ENCODE measurements at places on chromosomes 7 and 10.

DNA sequence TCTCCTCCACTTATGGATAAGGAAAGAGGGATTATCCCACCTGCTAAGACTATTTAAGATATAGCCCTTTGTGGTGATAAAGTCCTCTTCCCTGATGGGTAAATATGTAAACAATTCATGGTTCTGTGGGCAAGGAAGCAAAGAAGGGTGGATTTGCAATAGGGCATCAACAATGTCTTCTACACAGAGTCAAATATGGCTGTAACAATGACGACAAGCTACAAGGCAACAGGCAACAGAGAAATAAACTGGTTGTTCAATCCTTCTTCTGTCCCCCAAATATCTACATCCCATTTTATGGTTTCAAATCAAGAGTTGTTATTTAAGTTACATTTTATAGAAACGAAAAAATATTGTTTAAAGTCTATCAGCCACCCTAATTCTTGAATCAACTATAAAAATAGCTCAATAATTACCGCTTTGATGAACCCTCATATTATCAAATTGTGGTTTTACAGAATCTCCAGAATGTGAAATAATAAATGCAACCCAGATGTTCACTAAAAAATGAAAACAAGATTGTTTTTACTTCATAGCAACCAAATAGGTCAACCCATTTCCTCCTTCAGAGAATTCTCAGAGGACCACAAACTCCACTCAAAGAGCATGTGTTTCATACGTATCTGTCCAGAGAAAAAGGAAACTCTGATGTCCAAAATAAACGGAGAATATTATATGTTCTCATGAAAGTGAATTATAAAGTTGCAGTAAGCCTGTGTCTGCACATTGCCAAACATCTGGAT is 13.8 kb downstream of the CYTH3 start:
- DNase-seq, result peak; percentile 79

DNA sequence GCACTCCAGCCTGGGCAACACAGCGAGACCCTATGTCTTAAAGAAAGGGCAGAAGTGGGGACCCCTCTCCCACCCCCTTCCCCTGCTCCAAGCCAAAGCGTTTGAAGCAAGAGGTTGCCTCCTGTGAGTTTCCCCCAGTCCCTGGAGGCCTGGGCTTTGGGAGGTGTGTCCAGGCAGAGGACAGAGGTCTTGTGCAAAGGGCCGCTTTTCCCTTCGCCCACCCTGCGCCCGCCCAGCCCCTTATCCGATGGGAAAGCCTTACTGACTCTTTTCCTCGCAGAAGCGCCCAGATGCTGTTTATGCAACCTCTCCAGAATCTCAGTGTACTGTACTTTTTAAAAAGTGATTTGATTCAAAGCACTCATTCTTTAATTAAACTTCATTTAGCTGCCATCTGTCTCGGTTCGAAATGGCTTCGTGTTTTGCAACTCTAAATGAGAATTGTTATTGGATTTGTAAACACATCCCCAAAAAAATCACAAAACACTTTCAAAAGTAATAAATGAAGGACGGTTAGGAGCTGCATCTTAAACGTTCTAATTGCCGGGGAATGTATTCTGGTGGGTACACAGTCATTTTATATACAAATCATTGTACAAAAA is 50.5 kb upstream of the GTF2I start:
- DNase-seq, result no peak

DNA sequence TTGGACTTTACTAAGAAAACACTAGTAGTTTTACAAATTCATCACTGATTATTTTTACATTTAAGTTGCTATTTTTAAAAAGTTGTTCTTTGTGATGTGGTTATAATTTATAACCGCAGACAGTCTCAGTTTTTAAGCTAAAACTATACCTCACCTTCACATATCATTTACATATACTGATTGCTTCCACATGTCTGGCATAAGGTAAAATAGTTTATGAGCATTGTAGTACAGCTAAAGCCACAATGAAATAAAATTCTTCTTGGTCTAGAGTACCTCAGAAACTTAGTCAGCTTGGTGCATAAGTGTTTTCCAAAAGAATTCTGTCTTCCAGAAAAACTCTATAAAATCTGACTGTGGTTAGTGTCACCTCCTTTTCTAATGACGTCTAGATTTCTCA is 13.0 kb downstream of the SEMA3A start:
- DNase-seq, result no peak

DNA sequence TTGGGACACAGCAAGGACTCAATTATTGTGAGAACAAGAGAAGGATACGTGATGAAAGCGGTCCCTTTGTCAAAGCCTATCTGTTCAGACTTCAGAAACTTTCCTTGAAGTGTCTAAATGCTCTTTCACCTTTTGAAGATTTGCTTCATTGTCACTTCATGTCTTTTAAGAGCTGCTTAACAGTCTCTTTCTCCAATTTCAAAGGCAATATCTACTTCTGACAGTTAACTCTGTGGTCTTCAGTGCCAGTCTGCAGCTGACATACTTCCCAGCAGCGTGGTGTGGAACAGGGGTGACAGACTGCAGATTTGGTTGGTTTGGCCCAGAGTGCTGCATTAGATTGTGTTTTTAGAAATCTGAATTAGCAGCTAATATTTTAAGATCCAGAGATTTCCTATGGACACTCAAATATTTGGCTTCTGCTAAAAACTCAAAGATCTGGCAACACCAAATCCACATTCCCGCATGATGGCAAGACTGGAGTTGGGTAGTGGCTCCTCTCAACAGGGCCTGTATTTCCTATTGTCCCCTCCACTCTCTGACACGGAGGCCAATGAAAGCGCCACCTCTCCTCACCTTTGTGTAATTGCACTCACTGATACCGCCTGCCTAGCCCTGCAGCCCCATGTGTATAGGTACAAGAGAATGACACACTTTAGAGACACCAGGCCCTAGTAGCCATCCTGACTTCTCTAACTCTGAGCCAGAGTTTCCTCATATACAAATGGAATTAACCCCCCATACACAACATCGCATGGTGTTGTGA is 11.5 kb downstream of the SCRN1 start:
- no peak for DNase-seq

DNA sequence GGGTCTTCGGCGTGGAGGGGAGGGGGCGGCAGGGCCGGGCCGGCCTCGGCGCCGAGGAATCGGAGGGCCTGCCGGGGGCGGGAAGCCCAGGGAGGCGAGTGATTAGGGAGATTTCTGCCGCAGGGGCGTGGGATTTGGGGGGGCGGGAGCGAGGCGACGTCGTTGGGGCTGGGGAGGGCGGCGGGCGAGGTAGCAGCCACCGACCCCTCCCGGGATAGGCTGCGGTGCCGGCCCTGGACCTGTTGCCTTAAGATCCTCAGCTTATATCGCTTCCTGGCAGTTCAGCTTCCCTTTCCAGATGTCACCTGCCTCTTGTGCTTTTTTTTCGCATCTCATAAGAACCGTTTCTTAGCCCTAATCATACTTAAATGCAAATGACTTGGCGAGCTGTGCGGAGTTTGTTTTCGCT is 655 bp downstream of the LMTK2 start:
- DNase-seq, result peak; percentile 18

DNA sequence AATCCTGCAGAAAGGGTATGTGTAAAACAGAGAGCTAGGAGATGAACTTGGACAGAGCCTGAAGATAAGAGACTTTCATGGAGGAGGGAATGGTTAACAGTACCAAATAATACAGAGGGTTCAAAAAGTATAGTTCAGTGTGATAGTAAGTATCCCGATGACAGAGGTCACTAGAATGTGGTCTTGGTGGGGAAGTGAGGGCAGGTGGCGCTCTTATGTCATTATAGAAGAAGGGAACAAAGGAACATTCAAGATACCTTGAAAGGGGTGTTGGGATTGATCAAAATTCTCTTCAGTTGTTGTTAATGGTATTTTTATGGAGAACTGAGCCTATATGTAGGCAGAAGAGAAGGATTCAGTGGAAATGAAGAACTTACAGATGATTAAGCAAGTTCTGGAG is 312.5 kb downstream of the SUGCT start:
- no peak for DNase-seq

- DNase-seq, result no peak
Measured at GRCh38 chr7:116384936-116385635, 114.5 kb upstream of the CAV2 start.

DNA sequence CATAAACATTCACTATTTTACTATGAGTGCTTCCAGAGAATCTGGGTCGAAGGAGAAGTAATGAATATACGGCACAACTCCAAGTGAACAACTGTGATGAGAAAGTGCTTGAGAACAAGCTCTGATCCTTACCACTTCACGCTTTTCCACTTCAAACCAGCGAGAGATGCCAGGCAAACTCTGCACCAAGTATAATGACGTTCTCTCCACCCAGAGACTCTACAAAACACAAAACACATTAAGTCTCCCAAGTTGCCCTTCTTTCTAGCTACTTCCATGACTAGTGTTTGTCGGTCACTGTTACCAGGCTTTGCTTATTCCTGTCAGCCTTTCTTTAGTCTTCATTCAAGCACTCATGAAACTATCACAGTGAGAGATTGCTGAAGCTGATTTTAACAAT is 193.1 kb upstream of the IMMP2L start:
- DNase-seq, result no peak

DNA sequence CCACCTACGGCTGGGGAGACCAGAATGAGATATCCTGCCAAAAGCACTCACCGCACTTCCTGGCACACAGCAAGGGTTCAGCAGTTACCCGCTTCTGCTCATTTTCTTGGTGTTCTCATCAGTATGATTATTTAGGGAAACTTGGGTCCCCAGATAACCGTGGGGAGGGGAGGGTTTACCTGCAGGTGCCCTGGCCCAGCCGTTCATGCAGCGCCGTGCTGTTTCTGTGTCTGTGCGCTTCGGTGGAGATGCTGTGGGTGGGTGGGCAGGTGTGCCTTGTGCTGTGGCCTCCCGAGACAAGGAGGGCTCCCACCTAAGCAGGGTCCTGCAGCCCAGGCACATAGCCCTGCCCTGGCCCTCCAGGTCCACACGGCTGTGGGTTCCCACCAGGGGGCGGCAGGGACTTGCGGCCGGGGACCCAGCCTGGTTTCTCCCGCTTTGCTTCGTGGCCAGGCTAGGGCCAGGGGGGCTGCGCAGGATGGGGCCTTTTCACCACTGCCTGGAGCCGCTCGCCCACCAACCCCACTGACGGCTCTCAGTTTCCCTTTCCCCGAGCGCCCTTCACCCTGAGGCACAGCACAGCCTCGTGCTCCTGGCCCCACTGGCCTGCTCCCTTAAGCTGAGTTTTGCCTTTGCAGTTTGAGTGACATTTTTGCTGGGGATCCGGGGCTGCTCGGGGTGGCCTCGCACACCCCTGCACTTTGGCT is 78.5 kb downstream of the LHPP start:
- DNase-seq, result peak; percentile 28

- peak; percentile 56 for DNase-seq
Measured at GRCh38 chr10:47336387-47337134, 11.6 kb upstream of the RBP3 start.

GRCh38 chr7:94212160-94212559 is 182.5 kb upstream of the COL1A2 start:
- DNase-seq, result no peak

DNA sequence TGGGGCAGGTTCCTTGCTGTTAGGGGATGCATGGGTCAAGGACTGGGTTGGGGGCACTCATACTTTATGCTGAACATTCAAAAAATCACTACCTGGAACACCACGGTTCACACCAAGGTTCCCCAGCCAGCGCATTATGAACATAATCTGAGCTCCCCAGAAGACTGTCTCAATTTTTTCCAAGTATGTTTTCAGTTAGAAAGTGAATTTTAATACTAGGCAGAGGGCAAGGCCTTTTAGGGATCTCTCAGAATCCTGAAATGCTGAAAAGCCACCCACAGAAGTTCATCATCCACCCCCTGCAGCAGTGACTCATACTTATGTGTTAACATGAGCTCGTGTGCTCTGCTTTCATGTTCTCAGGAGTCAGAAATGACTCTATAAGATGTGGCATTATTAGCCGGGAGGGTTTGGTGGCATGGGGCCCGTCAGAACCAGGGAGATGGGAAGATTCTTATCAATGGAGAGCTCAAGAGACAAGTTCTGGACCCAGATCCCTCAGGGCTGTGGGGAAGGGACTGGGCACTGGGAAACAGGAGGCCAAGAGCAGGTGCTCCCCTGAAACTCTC is 185.2 kb upstream of the ITGB1 start:
- peak; percentile 90 for DNase-seq

DNA sequence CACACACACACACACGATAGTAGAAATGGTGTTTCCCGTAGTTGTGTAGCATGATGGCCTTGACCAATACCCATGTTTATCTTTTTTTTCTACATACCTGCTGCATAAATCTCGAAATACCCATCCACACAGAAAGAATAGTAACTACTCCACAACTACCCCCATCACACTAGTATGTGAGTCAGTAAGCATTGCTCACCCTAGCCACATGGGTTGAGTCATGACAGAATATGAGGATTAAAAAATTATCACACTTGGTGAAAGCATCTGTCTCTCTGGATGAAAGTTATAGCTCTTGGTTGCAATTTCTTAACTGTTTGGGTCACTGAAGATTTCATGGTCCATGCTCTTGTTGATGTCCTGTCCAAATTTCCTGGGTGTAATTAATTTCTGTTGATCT is 103.4 kb upstream of the MDFIC start:
- DNase-seq, result peak; percentile 72

GRCh38 chr10:132248455-132249225 is 59.1 kb downstream of the STK32C start:
- peak; percentile 48 for DNase-seq

GRCh38 chr10:27625452-27626211 is 120.0 kb downstream of the MKX start:
- DNase-seq, result no peak

Measured in EL (cell line).